ENCODE measurements at places on chromosomes 3 and 15.

- DNase-seq, result no peak
Observed at GRCh38 chr3:140430494-140430893, 247.4 kb upstream of the TRIM42 start.

- DNase-seq, result no peak
Observed at GRCh38 chr15:59180945-59181600, 25.6 kb upstream of the LDHAL6B start.

GRCh38 chr15:40855706-40856234 is 11.9 kb downstream of the SPINT1 start:
- no peak for DNase-seq

DNA sequence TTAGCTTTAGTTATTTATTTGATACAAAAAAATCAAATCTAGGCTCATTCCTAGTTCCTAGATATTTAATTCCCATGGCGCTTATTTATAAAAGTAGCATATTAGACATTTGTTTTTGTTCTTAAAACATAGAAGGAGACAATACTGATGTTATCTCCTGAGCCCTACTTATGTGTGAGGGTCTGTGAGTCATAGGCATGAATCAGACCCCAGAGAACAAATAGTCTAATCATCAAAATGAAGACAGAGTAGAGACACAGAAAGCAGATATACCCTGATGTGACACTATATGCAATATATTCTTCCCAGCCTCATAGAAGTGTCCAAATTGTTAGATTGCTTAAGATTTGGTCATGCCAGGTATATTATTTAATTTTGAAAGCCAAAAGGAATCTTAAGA is 44.9 kb downstream of the PEX5L start:
- no peak for DNase-seq

GRCh38 chr15:25248583-25249235 is 190.1 kb downstream of the UBE3A start:
- DNase-seq, result no peak

DNA sequence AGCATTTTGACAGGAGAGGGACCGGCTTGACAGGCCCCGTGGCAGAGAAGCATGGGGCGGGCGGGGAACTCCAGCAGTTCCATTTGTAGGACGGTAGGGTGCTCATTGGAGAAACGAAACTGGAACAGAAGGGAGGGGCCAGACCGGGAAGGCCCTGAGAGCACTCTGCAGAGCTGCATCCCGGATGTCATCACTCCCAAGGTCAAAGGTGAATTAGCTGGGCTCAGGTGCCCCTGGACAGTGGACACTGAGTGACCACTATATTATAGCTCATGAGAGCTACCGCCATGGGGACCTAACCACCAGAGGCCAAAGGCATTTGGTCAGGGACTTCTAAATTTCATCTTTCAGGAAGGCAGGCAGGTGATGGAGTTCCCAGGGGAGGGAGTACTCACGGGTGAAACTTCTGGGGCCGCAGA is 7.3 kb downstream of the CSRNP1 start:
- DNase-seq, result no peak

GRCh38 chr15:27776501-27776900 is 322.6 kb downstream of the OCA2 start:
- no peak for DNase-seq

DNA sequence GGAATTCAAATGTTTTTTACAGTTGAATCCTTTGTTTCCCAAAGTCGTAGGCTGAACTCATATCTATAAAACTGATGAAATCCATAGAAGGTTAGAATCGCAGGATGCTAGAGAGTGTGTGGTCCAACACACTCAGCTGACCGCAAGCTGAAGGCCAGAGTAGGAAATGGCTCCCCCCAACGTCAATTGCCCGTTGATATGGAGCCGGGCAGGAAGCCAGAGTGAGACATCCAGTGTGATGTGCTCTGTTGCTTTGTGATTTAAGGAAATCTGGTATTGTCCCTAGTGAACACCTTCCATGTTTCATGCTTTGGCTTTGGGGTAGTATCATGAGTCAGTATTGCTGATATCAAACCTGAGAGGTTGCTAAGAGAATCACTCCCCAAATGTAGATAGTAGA is 5.8 kb upstream of the MEX3B start:
- no peak for DNase-seq

- DNase-seq, result no peak
Observed at GRCh38 chr3:150913133-150913922, 8.1 kb upstream of the MINDY4B start.
